ENCODE measurements at places on chromosomes 4 and X. TPM values are rescaled to one million over a fixed set of nuclear protein-coding genes. Genes with fewer than 3 reads are reported as not detected.

HSD17B13 gene
- total RNA-seq, result not detected

ODAPH gene
- not detected for total RNA-seq

SFRP2 gene
- not detected for total RNA-seq

ADH7 gene
- not detected for total RNA-seq

SYTL5 gene
- 1.3 TPM for total RNA-seq

NHSL2 gene
- total RNA-seq, result 1.7 TPM

RAB33A gene
- not detected for total RNA-seq

TMEM47 gene
- 2.3 TPM for total RNA-seq

TLR1 gene
- 0.07 TPM for total RNA-seq

LGI2 gene
- total RNA-seq, result 0.67 TPM

SLC2A9 gene
- 0.37 TPM for total RNA-seq

TRPC3 gene
- 1.5 TPM for total RNA-seq

LINC00632 gene
- total RNA-seq, result 0.63 TPM

VCX3A gene
- 0.27 TPM for total RNA-seq

OPRPN gene
- total RNA-seq, result not detected

MAGEE1 gene
- total RNA-seq, result 0.73 TPM

LDB2 gene
- total RNA-seq, result 3.5 TPM

VCX2 gene
- 0.13 TPM for total RNA-seq

NXF2B gene
- 0.76 TPM for total RNA-seq

TLR10 gene
- total RNA-seq, result 0.03 TPM

MAGEB10 gene
- total RNA-seq, result not detected

SNCA gene
- total RNA-seq, result not detected

MCF2 gene
- total RNA-seq, result 0.43 TPM

CXXC4 gene
- total RNA-seq, result 1.7 TPM

AWAT2 gene
- 0.23 TPM for total RNA-seq

AREG gene
- total RNA-seq, result 1.9 TPM

NAT8L gene
- total RNA-seq, result 5.6 TPM

DKK2 gene
- 0.08 TPM for total RNA-seq

MRFAP1 gene
- 126 TPM for total RNA-seq

CXCL3 gene
- total RNA-seq, result 5.5 TPM

SERPINA7 gene
- total RNA-seq, result not detected

OTUD5 gene
- 30.0 TPM for total RNA-seq

PCDH11X gene
- 0.08 TPM for total RNA-seq

ELK1 gene
- 40.7 TPM for total RNA-seq

DACH2 gene
- not detected for total RNA-seq

STPG2 gene
- not detected for total RNA-seq

TNMD gene
- not detected for total RNA-seq

DNAAF6 gene
- total RNA-seq, result not detected

CFI gene
- 0.08 TPM for total RNA-seq

POF1B gene
- 0.14 TPM for total RNA-seq

FAM47A gene
- not detected for total RNA-seq

MAGED1 gene
- 57.4 TPM for total RNA-seq

NR0B1 gene
- total RNA-seq, result not detected

NDST3 gene
- 0.59 TPM for total RNA-seq
